ENCODE measurements at places on chromosomes 16 and 17.

GRCh38 chr17:42687707-42688320 lies 5.5 kb downstream of the CNTNAP1 start:
- no peak for DNase-seq

DNA sequence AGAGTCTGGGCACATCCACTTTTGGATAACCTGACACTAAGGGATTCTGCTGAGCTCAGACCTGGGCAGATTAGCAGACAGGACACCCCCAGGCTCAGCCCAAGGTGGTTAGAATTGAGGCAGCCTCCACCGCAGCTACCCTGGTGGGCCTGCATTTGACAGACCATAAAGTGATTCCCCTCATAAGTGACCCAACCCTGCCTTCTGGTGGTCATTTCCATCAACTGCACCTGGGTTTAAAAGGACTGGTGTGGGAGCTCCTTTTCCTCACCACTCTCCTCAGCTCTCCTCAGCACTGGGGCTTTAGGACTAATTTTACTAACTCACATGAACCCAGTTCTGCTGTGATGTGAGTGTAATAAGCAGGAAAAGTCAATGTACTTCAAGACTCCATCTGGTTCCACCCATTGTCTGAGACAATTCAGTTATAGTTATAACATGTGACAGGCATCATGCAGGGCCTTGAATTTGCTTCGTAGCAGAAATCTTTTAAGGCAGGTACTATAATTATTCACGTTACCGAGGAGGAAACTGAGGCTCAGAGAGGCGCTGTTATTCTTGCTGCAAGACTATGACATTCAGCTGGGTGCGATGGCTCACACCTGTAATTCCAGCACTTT lies 42.5 kb downstream of the MYH3 start:
- DNase-seq, result no peak

DNA sequence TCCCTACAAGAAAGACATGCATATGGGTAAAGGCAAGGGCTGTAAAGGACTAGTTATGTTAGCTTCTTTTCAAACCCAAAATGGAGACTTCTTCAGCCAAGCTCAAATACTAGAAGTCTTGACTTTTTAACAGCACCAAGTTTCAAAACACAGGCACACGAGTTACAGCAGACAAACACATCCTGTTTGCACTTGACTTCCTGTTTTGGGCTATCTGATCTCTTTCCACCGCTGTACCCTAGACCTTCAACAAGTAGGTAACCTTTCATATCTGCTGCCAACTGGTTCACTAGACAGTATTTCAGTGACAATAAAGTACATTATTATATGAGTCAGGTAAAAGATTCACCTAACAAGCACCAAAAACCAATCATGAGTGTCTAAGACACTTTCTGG lies 12.3 kb downstream of the RFFL start:
- DNase-seq, result no peak

- no peak for DNase-seq
These were observed 47.2 kb downstream of the PDPK1 start for GRCh38 chr16:2584729-2585650.

DNA sequence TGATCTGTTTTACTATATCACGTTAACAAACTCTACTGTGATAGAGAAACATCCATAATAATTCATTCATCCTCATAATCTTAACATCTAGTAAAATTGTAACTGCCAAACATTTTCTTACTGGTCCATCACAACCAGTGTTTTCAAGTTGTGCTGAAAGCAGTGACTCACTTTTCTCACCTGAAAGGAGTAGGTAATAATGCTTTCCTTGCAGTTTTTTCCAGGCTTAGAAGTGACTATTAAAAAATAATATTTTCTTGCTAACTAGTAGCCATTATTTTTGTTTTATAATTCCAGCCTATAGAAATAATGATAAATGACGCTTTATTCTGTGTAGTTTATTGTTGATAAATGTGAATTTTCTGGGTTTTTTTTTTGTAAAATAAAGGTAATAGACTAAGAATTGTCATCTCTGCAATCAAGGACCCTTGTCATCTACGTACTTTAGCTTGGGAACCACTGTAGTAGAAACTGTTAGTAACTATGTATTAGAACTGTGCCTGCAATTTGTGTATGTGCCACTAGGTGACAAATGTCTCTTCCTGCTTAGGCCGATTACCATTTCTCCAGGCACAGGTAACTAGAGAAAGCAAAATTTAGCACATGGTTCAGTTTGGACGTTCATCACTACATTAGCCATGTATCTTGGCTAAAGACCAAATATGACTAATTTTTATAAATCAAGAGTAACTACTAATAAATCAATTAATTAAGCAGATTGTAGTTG lies 409.4 kb upstream of the ERCC4 start:
- no peak for DNase-seq

DNA sequence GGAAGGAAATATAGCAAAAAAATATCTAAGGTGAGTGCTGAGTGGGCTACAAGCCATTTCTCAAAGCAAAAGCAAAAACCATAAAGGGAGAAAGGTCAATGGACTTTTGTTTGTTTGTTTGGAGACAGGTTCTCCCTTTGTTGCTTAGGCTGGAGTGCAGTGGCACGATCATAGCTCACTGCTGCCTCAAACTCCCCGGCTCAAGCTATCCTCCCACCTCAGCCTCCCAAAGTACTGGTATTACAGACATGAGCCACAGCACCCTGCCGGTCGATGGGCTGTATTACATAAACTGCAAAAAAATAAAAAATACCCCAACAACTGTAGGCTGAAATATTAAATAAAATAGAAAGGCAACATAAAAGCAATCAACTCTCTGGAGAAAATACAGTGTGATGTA lies 3.5 kb upstream of the RBBP6 start:
- DNase-seq, result no peak

DNA sequence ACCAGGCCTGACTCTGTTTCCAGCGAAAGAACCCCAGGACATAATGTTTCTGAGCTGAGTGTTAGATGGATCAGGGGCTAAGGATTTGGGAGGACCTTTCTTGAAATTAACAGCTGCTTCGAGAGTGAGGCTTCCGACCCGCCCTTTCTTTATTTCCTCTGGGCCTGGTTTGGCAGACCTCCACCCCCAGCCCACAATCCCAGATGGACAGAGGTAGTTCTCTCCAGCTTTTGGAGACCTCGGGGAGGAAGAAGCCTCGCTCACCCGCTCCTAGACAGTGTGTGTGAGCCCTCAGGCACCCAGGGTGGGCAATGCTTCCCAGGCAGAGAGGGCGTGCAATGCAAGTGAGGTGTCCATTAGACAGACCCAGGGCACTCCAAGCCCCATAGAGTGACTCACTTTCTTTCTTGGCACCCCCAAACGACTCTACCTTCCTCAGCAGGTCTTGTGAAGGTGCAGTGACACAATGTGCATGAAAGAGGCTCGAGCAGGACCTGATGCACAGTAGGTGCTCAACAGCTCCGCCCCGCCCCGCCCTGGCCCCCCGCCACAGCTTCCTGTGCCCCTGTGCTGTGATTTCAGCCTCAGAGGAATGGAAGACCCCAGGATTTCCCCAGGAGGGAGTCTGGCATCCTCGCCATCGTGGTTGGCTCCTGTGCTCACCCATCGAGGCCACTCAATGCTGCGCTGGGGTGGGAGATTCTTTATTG lies 50.7 kb upstream of the TOB1 start:
- DNase-seq, result no peak

- no peak for DNase-seq
These were observed 4.6 kb downstream of the VPS35L start for GRCh38 chr16:19560078-19560477.

GRCh38 chr17:57379237-57379894 lies 123.0 kb downstream of the MSI2 start:
- no peak for DNase-seq

DNA sequence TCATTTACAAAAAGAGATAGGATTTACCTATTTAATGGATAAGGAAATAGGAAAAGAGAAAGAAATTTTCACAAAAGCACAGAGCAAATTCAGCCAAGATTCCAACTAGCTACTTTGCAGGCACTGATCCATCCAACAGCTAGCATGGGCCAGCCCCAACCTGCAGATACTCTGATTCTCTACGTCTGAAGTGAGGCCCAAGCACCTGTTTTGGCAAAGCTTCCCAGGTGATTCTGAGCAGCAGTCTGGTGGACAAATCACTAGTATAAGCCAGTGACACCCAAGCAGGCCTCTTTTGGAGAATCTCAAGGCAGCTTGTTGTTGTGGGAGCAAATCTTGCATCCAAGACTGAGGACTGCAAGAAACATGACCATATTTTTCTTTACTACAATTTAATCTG lies 20.9 kb upstream of the CALB2 start:
- no peak for DNase-seq

- DNase-seq, result no peak
These were observed 33.5 kb downstream of the ERCC4 start for GRCh38 chr16:13953501-13953900.

Data from C1 segment of cervical spinal cord (tissue), 14 donors.